ENCODE measurements at places on chromosomes 12 and 14.

GRCh38 chr12:131734336-131735152 is 23.7 kb downstream of the SFSWAP start:
- no peak overlapping the region for H3K4me3 ChIP-seq
- no peaks in the 10 kb centered on the region for H3K4me1 ChIP-seq
- peaks cover 51% of the 10 kb centered on the region for H3K36me3 ChIP-seq
- H3K27ac ChIP-seq: no peak overlapping the region

GRCh38 chr12:51868821-51869495 is 18.9 kb upstream of the ANKRD33 start:
- DNase-seq: no peak
- H3K4me3 ChIP-seq: no peak overlapping the region
- H3K36me3 ChIP-seq: no peaks in the 10 kb centered on the region

GRCh38 chr12:92363295-92364146 is 217.9 kb upstream of the BTG1 start:
- H3K4me3 ChIP-seq: peak overlapping the region; percentile 51
- peaks cover 47% of the 10 kb centered on the region for H3K4me1 ChIP-seq
- H3K27me3 ChIP-seq: no peaks in the 10 kb centered on the region
- H3K27ac ChIP-seq: peak overlapping the region; percentile 70
- DNase-seq: peak; percentile 40
- peaks cover 37% of the 10 kb centered on the region for H3K36me3 ChIP-seq

- no peaks in the 10 kb centered on the region for H3K4me1 ChIP-seq
- H3K4me3 ChIP-seq: no peak overlapping the region
- H3K27me3 ChIP-seq: no peaks in the 10 kb centered on the region
These were observed 11.8 kb downstream of the ALG10B start for GRCh38 chr12:38328306-38328895.

GRCh38 chr14:60651796-60652673 is 2.8 kb upstream of the SIX1 start:
- DNase-seq: no peak
- peaks cover 16% of the 10 kb centered on the region for H3K36me3 ChIP-seq
- peaks cover 76% of the 10 kb centered on the region for H3K4me1 ChIP-seq

GRCh38 chr12:24952389-24952788 is 3.5 kb upstream of the BCAT1 start:
- no peaks in the 10 kb centered on the region for H3K36me3 ChIP-seq
- no peak overlapping the region for H3K27ac ChIP-seq
- peaks cover 44% of the 10 kb centered on the region for H3K27me3 ChIP-seq
- no peak overlapping the region for H3K4me3 ChIP-seq
- peaks cover 22% of the 10 kb centered on the region for H3K4me1 ChIP-seq

DNA sequence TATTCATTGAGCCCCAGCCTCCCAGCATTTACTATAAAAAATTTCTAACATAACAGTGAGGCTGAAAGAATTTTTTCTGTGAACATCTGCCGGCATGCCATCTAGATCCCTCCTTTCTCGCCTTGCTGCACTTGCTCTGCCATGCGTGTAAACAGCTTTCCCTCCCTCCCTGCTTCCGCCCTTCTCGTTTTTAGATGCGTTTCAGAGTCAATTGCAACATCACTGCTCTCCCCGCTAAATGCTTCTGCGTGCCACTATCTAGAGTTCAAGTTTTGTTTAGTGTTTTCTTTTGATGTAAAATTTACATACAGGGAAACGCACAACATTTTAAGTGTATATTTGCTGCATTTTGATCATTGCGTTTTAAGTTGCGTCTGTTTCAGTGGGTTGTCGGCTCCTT is 83.6 kb downstream of the CCDC92 start:
- peaks cover 18% of the 10 kb centered on the region for H3K27me3 ChIP-seq
- no peak overlapping the region for H3K27ac ChIP-seq
- H3K4me1 ChIP-seq: no peaks in the 10 kb centered on the region

DNA sequence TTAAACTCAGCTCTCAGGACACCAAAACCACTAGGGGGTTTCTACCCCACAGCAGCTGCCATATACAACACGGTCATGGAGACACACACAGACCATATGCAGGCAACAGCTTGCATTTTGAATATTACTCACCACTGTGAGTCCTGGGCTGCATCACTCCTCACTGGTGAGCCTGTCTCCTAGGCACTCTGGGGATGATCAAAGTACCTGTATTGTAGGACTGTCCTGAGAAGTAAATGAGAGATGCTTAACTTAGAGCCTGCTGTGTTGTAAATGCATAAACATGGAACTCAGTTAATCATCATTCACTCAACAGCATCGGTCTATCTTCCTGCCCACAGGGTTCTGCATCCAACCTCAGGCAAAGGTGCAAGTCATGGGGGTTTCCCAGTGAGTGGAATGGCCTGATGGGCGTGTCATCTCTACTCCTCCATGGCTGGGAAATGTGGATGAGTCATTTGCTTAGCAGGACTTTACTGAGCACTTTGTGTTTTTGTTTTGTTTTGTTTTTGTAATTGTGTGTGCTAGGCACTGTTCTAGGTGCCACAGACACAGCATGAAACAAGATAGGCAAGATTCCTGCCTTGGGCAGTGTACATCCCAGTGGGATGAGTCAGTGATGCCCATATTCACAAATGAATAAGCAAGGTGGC is 1141.2 kb upstream of the TMEM132C start:
- no peak overlapping the region for H3K27ac ChIP-seq
- peak; percentile 47 for DNase-seq
- no peak overlapping the region for H3K4me3 ChIP-seq
- peaks cover 1% of the 10 kb centered on the region for H3K27me3 ChIP-seq
- H3K4me1 ChIP-seq: peaks cover 8% of the 10 kb centered on the region

DNA sequence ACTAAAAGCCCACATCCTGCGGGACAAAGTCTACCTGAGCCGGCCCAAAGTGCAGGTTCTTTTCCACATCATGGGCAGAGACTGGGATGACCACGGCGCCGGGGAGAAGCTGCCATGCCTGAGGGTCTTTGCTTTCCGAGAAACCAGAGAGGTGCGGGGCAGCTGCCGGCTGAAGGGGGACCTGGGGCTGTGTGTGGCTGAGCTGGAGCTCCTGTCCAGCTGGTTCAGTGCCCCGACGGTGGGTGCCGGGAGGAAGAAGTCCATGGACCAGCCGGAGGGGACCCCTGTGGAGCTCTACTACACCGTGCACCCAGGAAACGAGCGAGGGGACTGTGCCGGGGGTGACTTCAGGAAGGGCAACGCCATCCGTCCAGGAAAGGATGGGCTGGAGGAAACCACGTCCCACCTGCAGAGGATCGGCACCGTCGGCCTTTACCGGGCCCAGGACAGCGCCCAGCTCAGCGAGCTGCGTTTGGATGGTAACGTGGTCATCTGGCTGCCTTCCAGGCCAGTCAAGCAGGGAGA is 148.1 kb downstream of the TMEM132C start:
- no peaks in the 10 kb centered on the region for H3K4me1 ChIP-seq
- H3K27ac ChIP-seq: no peak overlapping the region
- no peak overlapping the region for H3K4me3 ChIP-seq
- no peaks in the 10 kb centered on the region for H3K36me3 ChIP-seq
- H3K27me3 ChIP-seq: no peaks in the 10 kb centered on the region

DNA sequence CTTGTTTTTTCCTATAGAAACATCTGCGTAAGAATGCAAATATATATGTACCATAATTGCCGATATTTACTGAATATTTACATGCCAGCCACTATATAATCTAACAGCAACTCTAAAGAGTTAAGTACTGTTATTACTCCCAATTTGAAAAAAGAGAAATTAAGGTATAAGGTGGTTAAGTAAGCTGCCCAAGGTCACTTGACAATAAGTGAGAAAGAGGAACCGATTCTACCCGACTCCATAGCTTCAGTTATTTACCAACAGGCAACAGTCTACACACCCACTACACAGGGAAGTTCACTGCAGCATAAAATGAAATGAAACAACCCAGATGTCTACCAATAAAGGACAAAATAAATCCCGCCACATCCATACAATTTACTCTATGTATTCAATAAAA is 1.1 kb downstream of the MIS18BP1 start:
- H3K36me3 ChIP-seq: peaks cover 9% of the 10 kb centered on the region
- H3K27me3 ChIP-seq: no peaks in the 10 kb centered on the region
- DNase-seq: no peak
- peak overlapping the region; percentile 90 for H3K27ac ChIP-seq
- H3K4me1 ChIP-seq: peaks cover 29% of the 10 kb centered on the region

DNA sequence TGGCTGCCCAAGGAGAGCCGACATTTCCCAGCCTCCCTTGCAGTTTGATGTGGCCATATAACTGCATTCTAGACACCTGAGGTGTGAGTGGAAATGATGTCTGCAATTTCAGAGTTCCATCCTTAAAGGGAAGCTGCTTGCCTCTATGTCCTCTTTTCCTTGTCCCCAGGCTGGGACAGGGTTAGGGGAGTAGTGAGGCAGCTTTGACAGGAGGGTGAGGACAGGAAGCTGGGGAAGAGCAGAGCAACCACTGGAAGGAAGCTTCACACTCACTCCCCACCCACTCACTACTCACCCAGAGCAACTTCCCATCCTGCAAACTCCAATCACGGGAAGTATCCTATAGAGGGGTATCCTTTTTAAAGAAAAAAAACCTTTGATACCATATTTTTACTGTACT is 28.9 kb upstream of the LTA4H start:
- H3K27ac ChIP-seq: no peak overlapping the region
- no peak for DNase-seq

GRCh38 chr12:5429741-5430557 is 2.0 kb upstream of the NTF3 start:
- peaks cover 8% of the 10 kb centered on the region for H3K4me1 ChIP-seq
- peaks cover 44% of the 10 kb centered on the region for H3K27me3 ChIP-seq
- H3K4me3 ChIP-seq: no peak overlapping the region
- H3K27ac ChIP-seq: no peak overlapping the region
- H3K36me3 ChIP-seq: no peaks in the 10 kb centered on the region

DNA sequence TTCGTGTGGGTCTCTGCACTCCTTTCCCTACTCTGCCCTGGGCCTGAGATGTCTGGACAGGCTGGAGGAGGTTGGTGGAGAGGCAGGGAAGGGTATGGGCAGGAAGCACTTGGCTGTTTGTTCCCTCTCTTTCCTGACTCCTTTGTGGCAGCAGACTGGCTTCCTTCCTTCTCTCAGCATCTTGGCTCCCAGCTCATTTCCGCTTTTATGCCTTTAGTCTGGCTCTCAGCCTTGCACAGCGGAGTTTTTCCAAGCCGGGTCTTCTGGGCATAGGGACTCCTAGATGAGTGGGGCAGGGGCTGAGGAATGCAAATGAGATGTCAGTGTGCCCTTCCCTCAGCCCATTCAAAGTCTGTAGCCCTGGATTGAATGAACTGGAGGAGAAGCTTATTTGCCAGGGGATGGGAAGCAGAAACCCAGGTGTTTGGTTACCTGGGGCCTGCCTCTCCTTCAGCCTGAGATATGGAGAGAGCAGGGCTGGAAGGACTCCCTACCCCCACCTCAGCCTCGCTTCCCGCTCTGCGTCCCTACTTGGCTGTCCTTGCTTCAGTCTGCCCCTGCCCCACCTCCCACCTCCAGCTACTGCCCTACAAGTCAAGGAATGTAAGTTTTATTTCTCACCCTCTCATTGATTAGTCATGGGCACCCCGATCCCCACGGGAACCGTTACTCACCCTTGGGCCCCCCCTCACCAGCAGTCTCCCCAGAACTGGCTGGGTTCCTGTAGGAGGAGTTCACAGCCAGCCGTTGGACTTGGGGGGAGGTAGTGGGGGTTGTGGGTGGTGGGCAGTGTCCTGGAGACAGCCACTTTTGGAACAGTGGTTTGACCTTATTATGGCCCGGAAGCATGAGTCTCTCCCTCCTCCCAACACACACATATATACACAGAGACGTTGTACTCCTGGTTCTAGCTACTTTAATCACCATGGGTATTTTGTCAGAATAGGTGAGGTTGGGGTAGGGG is 9.3 kb upstream of the ITGA5 start:
- peak overlapping the region; percentile 25 for H3K27ac ChIP-seq
- H3K27me3 ChIP-seq: peaks cover 46% of the 10 kb centered on the region
- no peak overlapping the region for H3K4me3 ChIP-seq
- peaks cover 46% of the 10 kb centered on the region for H3K4me1 ChIP-seq
- peaks cover 2% of the 10 kb centered on the region for H3K36me3 ChIP-seq

- DNase-seq: no peak
- no peaks in the 10 kb centered on the region for H3K4me1 ChIP-seq
- no peak overlapping the region for H3K4me3 ChIP-seq
- H3K36me3 ChIP-seq: no peaks in the 10 kb centered on the region
These were observed 222.1 kb upstream of the HMGA2 start for GRCh38 chr12:65602253-65602609.

- no peaks in the 10 kb centered on the region for H3K27me3 ChIP-seq
- no peak for DNase-seq
- no peak overlapping the region for H3K4me3 ChIP-seq
These were observed 40.0 kb downstream of the DAAM1 start for GRCh38 chr14:59228421-59228820.

DNA sequence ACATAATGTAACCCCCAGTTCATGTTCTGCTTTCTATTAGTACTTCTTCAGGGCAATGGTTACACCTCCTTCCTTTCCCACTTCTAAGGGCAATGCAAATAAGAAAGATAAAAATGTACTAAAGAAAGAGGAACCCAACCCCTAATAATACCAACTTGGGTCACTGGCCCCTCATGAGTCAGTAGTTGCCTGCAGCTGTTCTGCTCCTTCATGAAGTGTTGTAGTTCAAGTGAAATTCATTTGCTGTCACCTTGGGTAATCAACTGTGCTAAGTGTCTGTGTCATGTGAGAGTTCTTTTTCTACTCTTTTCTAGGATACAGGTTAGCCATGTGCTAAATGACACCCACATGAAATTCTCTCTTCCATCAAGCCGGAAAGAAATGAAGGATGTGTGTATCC is 91.8 kb downstream of the PLXNC1 start:
- H3K4me3 ChIP-seq: no peak overlapping the region
- H3K27me3 ChIP-seq: no peaks in the 10 kb centered on the region
- no peak overlapping the region for H3K27ac ChIP-seq
- H3K36me3 ChIP-seq: peaks cover 56% of the 10 kb centered on the region
- peaks cover 15% of the 10 kb centered on the region for H3K4me1 ChIP-seq

- no peaks in the 10 kb centered on the region for H3K36me3 ChIP-seq
- no peak for DNase-seq
- no peak overlapping the region for H3K4me3 ChIP-seq
- H3K27me3 ChIP-seq: peaks cover 5% of the 10 kb centered on the region
- H3K4me1 ChIP-seq: peaks cover 6% of the 10 kb centered on the region
These were observed 169.2 kb upstream of the MYL2 start for GRCh38 chr12:111089616-111090015.

DNA sequence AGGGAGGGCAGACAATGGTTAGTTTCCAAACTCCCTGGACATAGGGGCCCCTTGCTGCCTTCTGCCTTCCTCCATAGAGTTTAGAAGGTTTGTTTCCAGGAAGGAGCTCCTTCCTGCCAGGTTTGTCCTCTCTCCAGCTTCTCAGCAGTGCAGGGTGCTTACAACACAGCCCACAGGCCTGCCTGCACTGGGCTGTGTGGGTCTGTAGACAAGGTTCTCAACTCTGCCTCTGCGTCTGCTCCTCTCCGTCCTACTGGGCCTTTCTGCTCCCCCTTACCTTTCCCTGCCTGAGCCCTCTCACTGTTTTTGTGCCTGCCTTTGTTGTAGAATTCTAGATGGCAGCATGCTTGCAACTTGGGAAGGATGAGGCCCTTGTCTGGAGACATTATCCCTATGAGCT is 124.0 kb downstream of the SAMD4A start:
- no peaks in the 10 kb centered on the region for H3K36me3 ChIP-seq
- H3K27ac ChIP-seq: no peak overlapping the region
- no peak for DNase-seq
- peaks cover 37% of the 10 kb centered on the region for H3K27me3 ChIP-seq
- H3K4me3 ChIP-seq: no peak overlapping the region
- H3K4me1 ChIP-seq: peaks cover 10% of the 10 kb centered on the region

- no peak for DNase-seq
- H3K4me3 ChIP-seq: no peak overlapping the region
- H3K27ac ChIP-seq: no peak overlapping the region
- no peaks in the 10 kb centered on the region for H3K27me3 ChIP-seq
These were observed 85.5 kb downstream of the TGFB3 start for GRCh38 chr14:75896341-75896740.

- no peaks in the 10 kb centered on the region for H3K36me3 ChIP-seq
- DNase-seq: no peak
- H3K27me3 ChIP-seq: no peaks in the 10 kb centered on the region
- H3K4me1 ChIP-seq: no peaks in the 10 kb centered on the region
These were observed 158.5 kb downstream of the NELL2 start for GRCh38 chr12:44717612-44718011.
